ENCODE measurements at places on chromosomes 12 and 14. TPM values are rescaled to one million over a fixed set of nuclear protein-coding genes. Genes with fewer than 3 reads are reported as not detected.

The TSPAN19 gene
- not detected for total RNA-seq

The SPSB2 gene
- total RNA-seq = 3.6 TPM

The DBX2 gene
- total RNA-seq = not detected

The ANO6 gene
- 44.5 TPM for total RNA-seq
